ENCODE measurements at places on chromosomes 11 and 22.

GRCh38 chr11:46234311-46234710 is 43.2 kb upstream of the CREB3L1 start:
- no peak for DNase-seq

DNA sequence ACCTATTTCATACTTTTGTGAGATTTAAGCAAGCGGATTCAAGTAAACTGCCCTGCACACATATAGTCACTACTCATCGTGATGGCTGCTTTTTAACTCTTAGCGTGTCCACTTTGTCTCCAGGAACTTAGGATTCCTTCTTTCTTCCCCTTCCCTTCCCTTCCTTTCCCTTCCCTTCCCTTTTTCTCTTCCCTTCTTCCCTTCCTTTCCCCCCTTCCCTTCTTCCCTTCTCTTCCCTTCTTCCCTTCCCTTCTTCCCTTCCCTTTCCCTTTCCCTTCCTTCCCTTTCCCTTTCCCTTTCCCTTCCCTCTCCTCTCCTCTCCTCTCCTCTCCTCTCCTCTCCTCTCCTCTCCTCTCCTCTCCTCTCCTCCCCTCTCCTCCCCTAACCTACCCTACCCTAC is 65.9 kb downstream of the LIF start:
- no peak for DNase-seq

- DNase-seq = no peak
Observed at GRCh38 chr11:16873289-16873688, 134.8 kb downstream of the C11orf58 start.

GRCh38 chr11:10504490-10504889 is 36.5 kb downstream of the RNF141 start:
- DNase-seq = no peak

- no peak for DNase-seq
Observed at GRCh38 chr11:27447288-27448183, 25.1 kb downstream of the LGR4 start.

DNA sequence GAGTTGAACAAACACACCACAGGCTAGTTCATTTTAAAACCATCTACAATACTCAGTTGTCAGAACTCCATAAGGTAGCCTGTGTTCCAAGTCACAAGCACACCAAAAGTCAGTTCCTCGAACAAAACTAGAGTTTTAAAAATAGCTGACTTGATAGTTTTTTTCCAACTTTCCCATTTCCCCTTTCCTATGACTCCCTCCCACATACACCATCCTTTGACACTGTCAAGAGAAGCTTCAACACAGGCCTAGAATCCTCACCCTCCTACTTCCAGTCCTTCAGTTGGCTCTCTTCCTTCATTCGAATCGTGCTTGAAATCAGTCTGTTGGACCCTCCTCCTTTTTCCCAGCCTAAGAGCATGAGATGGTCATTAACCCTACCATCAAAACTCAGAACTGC is 105.7 kb upstream of the AKIP1 start:
- DNase-seq = no peak

DNA sequence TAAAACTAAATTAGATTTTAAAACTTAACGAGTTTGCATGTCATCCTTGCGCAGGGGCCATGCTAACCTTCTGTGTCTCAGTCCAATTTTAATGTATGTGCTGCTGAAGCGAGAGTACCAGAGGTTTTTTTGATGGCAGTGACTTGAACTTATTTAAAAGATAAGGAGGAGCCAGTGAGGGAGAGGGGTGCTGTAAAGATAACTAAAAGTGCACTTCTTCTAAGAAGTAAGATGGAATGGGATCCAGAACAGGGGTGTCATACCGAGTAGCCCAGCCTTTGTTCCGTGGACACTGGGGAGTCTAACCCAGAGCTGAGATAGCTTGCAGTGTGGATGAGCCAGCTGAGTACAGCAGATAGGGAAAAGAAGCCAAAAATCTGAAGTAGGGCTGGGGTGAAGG is 10.6 kb downstream of the LIMK2 start:
- no peak for DNase-seq

- DNase-seq = no peak
Observed at GRCh38 chr11:43644621-43645299, 35.8 kb upstream of the HSD17B12 start.

GRCh38 chr22:22180738-22181285 is 63.8 kb upstream of the VPREB1 start:
- DNase-seq = no peak

- DNase-seq = no peak
Observed at GRCh38 chr22:47369020-47369419, 606.6 kb downstream of the TBC1D22A start.

GRCh38 chr22:50305393-50305922 is 2.0 kb downstream of the PLXNB2 start:
- DNase-seq = no peak

DNA sequence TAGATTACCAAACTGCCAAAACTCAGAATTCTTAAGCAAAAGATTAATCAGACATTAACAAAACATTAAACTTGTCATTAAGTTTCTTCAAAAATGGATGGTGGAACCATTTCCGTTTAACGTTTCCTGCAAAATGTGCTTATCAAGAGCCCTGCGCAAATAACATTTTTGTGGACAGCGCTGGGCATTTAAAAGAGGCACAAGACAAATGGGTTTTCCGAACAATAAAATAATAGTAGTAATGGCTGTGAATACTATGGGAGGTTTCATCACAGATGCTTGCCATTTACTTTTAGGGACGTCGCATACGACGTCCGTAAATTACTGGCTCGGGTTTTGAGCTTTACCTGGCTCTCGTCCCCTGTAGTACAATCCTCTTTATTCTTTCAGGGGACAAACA is 1.1 kb downstream of the NPAT start:
- DNase-seq = no peak

- DNase-seq = no peak
Observed at GRCh38 chr22:42939941-42940653, 74.9 kb downstream of the PACSIN2 start.

GRCh38 chr11:2909133-2909902 is 19.9 kb downstream of the PHLDA2 start:
- no peak for DNase-seq

DNA sequence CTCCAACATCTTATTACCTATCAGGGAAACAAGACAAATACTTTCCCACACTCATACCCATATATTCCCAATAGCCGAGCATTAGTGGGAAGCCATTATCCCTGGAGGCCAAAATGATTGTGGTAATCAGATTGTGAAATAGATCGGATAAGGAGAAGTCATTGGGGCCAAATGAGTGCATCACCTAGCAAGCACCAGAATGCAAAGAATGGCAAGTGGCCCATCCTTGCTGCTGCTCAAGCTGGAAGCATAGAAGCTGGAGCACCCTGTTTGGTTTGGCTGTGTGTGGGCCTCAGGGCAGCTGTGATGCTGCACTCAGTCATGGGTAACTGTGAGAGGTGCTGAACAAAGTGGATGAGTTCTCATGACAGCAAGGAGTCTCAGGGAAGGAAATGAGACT is 18.7 kb upstream of the DBX1 start:
- no peak for DNase-seq

DNA sequence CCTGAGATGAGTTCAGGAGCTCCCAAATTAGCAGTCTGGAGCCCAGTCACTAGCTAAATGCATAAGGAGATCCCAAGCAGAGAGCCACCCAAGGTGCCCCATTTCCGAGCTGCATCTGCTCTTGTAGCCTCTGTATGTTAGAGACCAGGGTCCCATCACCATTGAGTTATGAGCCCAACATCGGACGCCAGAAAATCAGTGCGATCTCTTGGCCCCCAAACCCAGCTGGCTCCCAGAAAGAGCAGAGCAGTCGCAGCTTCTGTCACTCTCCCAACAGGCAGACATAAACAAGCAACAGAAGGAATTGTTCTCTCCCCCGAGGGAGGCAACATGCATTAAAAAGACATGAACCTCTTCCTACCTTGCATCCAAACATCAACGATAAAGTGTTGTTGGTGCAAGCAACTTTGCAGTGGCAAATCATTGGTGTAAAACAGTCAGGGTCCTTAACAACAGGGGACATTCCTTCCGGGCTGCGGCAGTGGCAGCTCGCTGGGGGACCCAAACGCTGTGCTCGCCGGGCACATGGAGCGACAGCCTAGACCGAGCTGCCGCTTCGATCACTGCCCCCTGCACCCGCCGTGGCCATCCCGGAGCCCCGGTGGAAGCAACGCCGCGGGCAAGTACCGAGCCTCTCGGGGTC is 907.1 kb downstream of the DLG2 start:
- no peak for DNase-seq

GRCh38 chr11:114207096-114207495 is 89.1 kb upstream of the NNMT start:
- no peak for DNase-seq

GRCh38 chr11:15897211-15897960 is 459.0 kb downstream of the SOX6 start:
- no peak for DNase-seq

GRCh38 chr11:75351791-75352587 is 528 bp upstream of the ARRB1 start:
- DNase-seq = peak; percentile 27

GRCh38 chr11:26112264-26112663 is 219.7 kb upstream of the ANO3 start:
- DNase-seq = no peak

GRCh38 chr11:117950301-117950700 is 21.1 kb upstream of the TMPRSS13 start:
- no peak for DNase-seq

- no peak for DNase-seq
Observed at GRCh38 chr11:59558270-59558643, 46.9 kb downstream of the OR4D9 start.

DNA sequence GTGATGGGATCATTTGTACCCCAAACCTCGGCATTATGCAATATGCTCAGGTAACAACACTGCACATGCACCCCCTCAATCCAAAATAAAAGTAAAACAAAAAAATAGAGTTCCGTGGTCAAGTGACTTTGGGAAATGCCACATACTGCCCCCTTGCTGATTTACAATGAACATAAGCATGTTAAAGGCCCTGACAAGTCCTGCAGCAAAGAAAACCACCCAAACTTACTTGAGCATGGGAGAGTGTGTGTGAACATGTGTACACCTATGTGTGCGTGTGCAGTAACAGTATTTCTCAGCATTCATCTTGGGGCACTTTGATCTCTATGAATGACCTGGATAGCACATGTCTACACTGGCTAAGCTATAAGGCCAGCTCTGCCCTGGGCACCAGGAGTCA is 15.8 kb upstream of the IGSF22 start:
- no peak for DNase-seq

- DNase-seq = no peak
Observed at GRCh38 chr11:2703363-2704141, 3.8 kb upstream of the KCNQ1OT1 start.

DNA sequence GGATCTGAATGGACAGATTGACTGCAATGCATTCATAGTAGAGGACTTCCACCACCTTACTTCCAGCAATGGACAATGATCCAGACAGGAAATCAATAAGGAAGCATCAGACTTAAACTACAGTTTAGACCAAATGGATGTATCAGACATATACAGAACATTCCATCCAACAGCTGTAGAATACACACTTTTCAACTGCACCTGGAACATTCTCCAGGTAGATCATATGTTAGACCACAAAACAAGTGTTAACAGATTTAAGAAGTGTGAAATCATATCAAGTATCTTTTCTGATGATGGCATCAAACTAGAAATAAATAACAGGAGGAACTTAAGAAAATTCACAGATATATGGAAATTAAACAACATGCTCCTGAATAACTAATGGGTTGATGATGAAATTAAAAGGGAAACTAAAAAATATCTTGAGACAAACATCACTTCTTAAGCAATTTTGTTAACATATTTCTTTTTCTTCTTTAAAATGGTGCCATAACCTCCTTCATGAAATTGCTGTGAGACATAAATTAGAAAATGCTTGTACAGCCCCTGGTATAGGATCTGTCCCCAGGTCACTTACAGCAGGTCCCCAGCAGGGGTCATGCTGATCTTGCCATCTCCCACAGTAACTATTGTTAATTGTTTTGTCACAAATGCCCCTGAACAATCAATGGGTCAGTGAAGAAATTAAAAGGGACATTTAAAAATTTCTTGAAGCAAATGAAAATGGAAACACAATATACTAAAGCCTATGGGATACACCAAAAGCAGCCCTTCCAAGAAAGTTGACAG is 100.0 kb upstream of the OR4B1 start:
- no peak for DNase-seq

GRCh38 chr22:43000441-43001175 is 14.3 kb downstream of the PACSIN2 start:
- DNase-seq = no peak

DNA sequence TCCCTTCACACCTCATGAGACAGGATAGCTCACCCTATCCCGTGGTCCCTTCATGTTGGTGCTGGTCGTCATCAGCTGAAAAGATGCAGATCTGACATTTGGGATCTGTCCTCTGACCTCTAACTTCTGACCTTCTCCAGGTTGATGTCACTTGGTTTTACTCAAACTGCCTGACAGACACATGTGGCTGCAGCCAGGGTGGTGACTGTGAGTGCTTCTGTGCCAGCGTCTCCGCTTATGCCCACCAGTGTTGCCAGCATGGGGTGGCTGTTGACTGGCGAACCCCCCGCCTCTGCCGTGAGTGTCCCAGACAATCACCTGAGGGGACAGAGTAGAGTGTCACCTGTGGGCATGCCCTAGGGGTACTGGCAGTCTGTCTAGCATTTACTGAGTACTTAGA is 49.7 kb downstream of the OTOG start:
- DNase-seq = no peak

- no peak for DNase-seq
Observed at GRCh38 chr11:121563003-121563402, 110.2 kb upstream of the SORL1-AS1 start.

DNA sequence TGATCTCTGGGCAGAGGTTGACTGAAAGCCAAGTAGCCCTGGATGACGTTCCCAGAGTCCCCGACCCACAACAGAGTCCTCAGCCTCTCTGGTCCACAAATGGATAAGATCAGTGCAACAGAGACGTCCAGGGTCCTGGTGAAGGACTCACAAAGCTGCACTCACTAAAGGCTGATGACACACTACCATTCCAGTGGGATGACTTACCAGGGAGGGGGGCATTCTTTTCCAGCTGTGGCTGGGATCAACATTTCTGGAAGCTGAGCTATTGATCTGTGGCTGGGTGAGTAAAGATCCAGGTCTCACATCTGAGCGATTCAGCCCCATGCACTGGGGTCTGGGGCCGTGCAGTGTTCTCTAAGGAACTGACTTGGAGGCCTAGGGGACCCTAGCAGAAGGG is 296.2 kb downstream of the NTM start:
- no peak for DNase-seq

DNA sequence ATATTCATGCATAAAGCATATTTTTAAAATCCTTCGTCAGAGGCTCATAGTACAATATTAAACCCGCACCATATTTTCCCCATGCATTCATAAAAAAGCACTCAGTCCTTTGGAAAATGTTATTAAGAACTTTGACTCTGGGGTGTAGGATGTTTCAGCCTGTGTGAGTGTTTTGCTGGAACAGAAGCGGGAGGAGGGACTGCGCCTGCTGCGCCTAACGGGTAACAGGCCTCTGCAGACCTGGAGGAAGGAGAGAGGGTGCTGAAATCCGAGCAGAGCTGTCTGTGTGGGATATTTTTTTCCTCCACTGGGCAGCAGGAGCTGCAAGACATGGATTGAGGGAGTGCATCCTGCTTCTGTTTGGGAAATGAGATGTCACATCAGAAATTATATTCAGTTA is 483.0 kb downstream of the BRD1 start:
- DNase-seq = no peak

GRCh38 chr11:4118107-4118506 is 23.5 kb downstream of the RRM1 start:
- no peak for DNase-seq

GRCh38 chr22:30251711-30252110 is 5.2 kb upstream of the LIF start:
- no peak for DNase-seq

- no peak for DNase-seq
Observed at GRCh38 chr22:28021116-28021997, 102.3 kb upstream of the PITPNB start.

- DNase-seq = no peak
Observed at GRCh38 chr11:134019500-134019899, 49.4 kb upstream of the JAM3 start.

All from NCI-H1930 (cell line).